ENCODE measurements at places on chromosomes 11 and 22.

- DNase-seq: no peak
Observed at GRCh38 chr11:76567261-76567660, 103.3 kb downstream of the LRRC32 start.

DNA sequence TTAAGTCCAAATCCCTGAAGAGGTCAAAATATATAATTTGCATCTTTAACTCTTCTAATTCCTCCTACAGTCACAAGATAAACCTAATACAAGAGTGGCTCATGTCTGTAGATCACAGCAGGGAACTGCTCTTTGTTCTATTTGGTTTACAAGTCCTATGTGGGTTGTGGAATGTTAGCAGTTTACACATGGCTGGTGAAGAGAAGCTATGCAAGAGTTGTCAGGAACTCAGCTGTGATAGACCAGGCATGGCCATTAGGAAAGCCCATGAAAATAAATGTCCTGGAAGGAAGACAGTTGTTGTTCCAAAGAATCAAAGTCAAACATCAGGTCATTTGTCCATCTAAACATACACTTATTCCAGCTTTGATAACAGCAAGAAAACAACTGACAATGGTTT is 312.4 kb upstream of the PITPNB start:
- no peak for DNase-seq

DNA sequence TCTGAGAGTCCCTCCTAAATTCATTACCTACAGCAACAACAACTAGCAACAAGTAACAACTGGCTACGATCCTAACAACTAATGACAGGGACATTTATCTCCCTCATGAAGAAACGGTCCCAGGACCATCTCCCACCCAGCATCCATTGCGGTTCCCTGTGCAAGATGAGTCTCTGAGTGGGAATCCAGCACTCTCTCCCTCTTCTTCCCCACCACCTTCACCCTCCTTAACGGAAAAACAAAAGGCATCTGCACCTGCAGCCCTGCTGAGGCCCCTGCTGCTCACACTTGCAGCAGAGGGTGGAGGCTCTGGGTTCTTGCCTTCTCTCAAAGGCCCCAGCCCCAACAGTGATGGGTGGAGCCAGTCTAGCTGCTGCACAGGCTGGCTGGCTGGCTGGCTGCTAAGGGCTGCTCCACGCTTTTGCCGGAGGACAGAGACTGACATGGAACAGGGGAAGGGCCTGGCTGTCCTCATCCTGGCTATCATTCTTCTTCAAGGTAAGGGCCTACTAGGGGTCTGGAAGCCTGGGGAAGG is at the start of gene CD3G:
Gene CD3G, plus strand, starts transcription at position 364 of the 535 bp plus-strand sequence. Its CDS starts 80 bp downstream, at position 444.
- DNase-seq: peak; percentile 88

- no peak for DNase-seq
Observed at GRCh38 chr11:33936725-33937604, 45.1 kb upstream of the LMO2 start.
